Upper lobe of right lung (tissue), 1 donor: ENCODE measurements at places on chromosomes 6 and 20.
A peak's percentile ranks its signal among the peaks of the same experiment; 100 is the strongest.

- H3K27ac ChIP-seq = no peak overlapping the region
- no peak for DNase-seq
- no peaks in the 10 kb centered on the region for H3K36me3 ChIP-seq
- H3K27me3 ChIP-seq = no peaks in the 10 kb centered on the region
- peaks cover 18% of the 10 kb centered on the region for H3K4me1 ChIP-seq
- no peak overlapping the region for H3K4me3 ChIP-seq
These were observed 32.4 kb upstream of the ADTRP start for GRCh38 chr6:11810854-11811643.

GRCh38 chr6:41551086-41551700 lies 5.0 kb downstream of the FOXP4 start:
- peaks cover 26% of the 10 kb centered on the region for H3K4me1 ChIP-seq
- H3K36me3 ChIP-seq = no peaks in the 10 kb centered on the region
- no peaks in the 10 kb centered on the region for H3K27me3 ChIP-seq
- no peak for DNase-seq

GRCh38 chr6:26215585-26216358 lies 128.5 kb downstream of the HFE start:
- H3K4me1 ChIP-seq = no peaks in the 10 kb centered on the region
- H3K4me3 ChIP-seq = peak overlapping the region; percentile 44
- DNase-seq = no peak

DNA sequence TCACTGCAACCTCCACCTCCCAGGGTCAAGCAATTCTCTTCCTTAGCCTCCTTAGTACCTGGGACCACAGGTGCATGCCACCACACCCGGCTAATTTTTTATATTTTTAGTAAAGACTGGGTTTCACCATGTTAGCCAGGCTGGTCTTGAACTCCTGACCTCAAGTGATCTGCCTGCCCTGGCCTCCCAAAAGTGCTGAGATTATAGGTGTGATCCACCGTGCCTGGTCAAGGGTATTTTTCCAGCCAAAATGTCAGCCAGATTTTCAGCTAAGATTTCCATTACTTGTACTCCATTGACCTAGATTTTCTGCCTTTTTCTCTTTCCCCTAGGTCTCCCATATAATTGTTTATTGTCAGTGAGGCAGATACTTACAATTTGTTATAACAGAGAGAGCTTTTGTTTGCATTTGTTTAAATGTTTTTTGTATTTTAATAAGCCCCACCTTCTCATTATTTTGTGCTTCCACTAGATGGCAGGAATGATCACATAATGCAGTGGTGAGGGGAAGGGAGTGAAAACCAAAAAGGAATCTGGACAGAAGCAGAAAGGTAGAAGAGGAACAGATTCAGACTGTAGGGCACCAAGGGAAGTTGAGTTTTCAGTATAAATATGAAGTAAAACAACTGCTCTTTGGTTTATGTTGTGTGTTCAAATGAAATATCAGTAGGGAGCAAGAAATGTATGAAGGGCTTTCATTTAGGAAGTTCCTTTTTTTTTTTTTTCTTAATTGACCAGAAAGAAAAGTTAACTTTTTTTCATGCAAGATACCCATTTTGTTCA lies 29.7 kb downstream of the RPF2 start:
- H3K4me1 ChIP-seq = no peaks in the 10 kb centered on the region
- H3K27ac ChIP-seq = no peak overlapping the region
- H3K27me3 ChIP-seq = no peaks in the 10 kb centered on the region
- H3K4me3 ChIP-seq = no peak overlapping the region
- DNase-seq = no peak
- peaks cover 69% of the 10 kb centered on the region for H3K36me3 ChIP-seq

- H3K4me3 ChIP-seq = no peak overlapping the region
- no peaks in the 10 kb centered on the region for H3K27me3 ChIP-seq
- peaks cover 5% of the 10 kb centered on the region for H3K4me1 ChIP-seq
- H3K36me3 ChIP-seq = no peaks in the 10 kb centered on the region
These were observed 4.7 kb upstream of the SPAG4 start for GRCh38 chr20:35610833-35611427.

- H3K4me3 ChIP-seq = no peak overlapping the region
- H3K27ac ChIP-seq = no peak overlapping the region
- H3K4me1 ChIP-seq = no peaks in the 10 kb centered on the region
- no peaks in the 10 kb centered on the region for H3K36me3 ChIP-seq
- H3K27me3 ChIP-seq = no peaks in the 10 kb centered on the region
These were observed 45.2 kb downstream of the THEMIS start for GRCh38 chr6:127855542-127856159.

DNA sequence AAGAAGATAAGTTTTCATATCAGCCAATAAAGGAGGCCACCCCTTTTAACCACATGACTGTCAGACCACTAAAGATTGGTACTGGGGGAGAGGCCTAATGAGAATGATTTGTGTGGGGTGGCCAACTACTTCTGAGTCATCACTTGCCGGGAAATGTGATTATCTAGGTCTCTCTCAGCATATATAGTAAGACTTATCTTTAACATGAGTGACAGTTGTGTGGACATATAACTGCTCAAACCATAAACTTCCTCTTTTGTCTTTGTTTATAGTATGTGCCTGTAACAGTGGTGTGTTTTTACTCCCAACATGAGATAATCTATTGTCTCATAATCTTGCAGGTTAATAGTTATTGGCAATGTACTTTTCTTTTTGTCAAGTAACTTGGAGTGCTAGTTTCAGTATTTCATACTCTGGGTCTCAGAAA lies 312.4 kb downstream of the CDKAL1 start:
- H3K4me1 ChIP-seq = no peaks in the 10 kb centered on the region
- no peak overlapping the region for H3K27ac ChIP-seq
- no peaks in the 10 kb centered on the region for H3K27me3 ChIP-seq
- H3K4me3 ChIP-seq = no peak overlapping the region
- DNase-seq = no peak

DNA sequence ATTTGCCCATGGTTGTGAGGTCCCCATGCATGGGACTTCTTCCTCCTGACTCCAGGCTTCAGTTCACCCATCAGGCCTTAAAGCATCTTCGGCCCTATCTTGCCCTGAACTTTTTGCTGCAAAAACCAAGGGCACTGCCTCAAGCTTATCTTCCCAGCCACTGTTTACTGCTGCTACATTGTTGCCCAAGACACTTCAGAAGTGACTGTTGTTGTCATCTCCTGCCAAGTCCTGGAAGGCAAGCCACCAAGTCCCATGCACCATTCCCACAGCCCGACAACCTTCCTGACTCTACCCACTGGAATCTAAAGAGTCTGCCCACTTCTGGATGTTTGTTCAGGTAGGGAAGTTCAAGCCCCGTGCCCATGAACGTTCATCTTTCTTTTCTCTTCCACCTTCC lies 12.4 kb downstream of the BANF2 start:
- no peak overlapping the region for H3K27ac ChIP-seq
- no peaks in the 10 kb centered on the region for H3K27me3 ChIP-seq

DNA sequence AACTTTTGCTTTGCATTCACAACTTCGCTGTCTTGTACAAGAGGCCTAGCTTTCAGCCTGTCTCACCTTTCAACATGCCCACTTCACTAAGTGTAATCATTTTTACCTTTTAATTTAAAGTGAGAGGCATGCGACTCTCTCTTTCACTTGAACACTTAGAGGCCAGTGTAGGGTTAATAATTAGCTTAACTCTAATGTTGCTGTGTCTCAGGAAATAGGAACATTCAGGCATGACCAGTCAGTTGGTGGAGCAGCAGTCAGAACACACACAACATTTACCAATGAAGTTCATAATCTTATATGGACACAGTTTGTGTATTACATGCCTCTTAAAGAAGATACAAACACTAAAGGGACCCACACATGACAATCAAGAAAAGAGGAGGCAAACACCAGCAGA lies 47.6 kb downstream of the HTR1B start:
- H3K36me3 ChIP-seq = no peaks in the 10 kb centered on the region
- H3K4me3 ChIP-seq = no peak overlapping the region
- no peaks in the 10 kb centered on the region for H3K4me1 ChIP-seq
- H3K27me3 ChIP-seq = no peaks in the 10 kb centered on the region
- no peak for DNase-seq

DNA sequence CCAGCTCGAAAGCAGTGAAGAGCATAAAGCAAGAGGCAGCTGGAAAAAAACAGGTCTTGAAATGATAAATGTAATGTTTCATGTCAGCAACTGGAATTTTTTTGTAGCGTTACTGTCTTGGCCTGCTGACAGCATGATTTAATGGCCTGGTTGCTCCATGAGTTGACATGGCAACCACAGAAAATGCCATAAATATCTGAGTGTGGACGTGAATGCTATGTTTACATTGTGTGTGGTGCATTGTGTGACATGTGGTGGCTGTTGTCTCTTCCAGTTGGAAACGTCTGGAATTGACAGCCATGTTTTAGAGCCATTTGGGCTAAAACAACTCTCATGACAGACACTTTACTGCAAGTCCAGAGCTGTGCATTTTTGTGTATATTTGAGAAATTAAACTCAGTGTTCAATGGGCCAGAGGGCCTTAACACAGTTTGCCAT lies 170.0 kb downstream of the FOXA2 start:
- no peak for DNase-seq
- H3K4me1 ChIP-seq = no peaks in the 10 kb centered on the region
- no peak overlapping the region for H3K27ac ChIP-seq
- no peaks in the 10 kb centered on the region for H3K27me3 ChIP-seq
- no peak overlapping the region for H3K4me3 ChIP-seq
- no peaks in the 10 kb centered on the region for H3K36me3 ChIP-seq

GRCh38 chr6:32941214-32941768 lies 463 bp upstream of the HLA-DMB start:
- peak overlapping the region; percentile 89 for H3K27ac ChIP-seq
- peaks cover 39% of the 10 kb centered on the region for H3K4me1 ChIP-seq
- H3K27me3 ChIP-seq = no peaks in the 10 kb centered on the region
- no peak for DNase-seq
- peak overlapping the region; percentile 1 for H3K4me3 ChIP-seq

DNA sequence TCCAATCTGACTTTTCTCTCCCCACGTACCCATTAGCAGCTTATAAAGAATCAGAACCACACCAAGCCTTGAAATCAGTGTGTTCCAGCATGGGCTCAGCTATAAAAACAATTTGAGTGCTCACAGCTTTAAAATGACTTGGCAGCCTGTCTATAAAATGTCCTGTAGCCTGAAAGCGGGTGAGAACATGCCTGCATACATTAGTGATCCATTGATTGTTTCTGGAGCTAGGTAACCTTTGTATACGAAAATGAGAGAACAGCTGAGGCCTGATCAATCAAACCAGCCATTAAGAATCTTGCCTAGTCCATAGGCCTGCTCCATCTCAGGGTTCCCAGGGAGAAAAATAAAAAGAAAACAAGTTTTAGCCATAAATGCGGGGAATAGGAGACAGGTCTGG lies 245.8 kb upstream of the SULF2 start:
- no peak overlapping the region for H3K27ac ChIP-seq
- no peaks in the 10 kb centered on the region for H3K36me3 ChIP-seq
- H3K27me3 ChIP-seq = no peaks in the 10 kb centered on the region
- no peaks in the 10 kb centered on the region for H3K4me1 ChIP-seq
- no peak for DNase-seq

GRCh38 chr20:52416953-52417352 lies 225.4 kb upstream of the ZFP64 start:
- H3K36me3 ChIP-seq = no peaks in the 10 kb centered on the region
- no peak overlapping the region for H3K27ac ChIP-seq
- H3K4me3 ChIP-seq = no peak overlapping the region

GRCh38 chr6:33192105-33192646 lies at the start of gene COL11A2:
Gene COL11A2 (minus strand): TSS chr6:33192467. CDS start chr6:33192240, 227 bp downstream.
- peaks cover 14% of the 10 kb centered on the region for H3K4me1 ChIP-seq
- peaks cover 32% of the 10 kb centered on the region for H3K36me3 ChIP-seq
- H3K27ac ChIP-seq = no peak within 1 kb of the TSS
- H3K4me3 ChIP-seq = peak within 1 kb of the TSS; percentile 40
- peaks cover 19% of the 10 kb centered on the region for H3K27me3 ChIP-seq

- H3K4me1 ChIP-seq = peaks cover 15% of the 10 kb centered on the region
- no peaks in the 10 kb centered on the region for H3K36me3 ChIP-seq
- DNase-seq = no peak
These were observed 153.3 kb downstream of the SCML4 start for GRCh38 chr6:107670792-107671199.

GRCh38 chr6:41455410-41455809 lies 90.8 kb upstream of the FOXP4 start:
- no peaks in the 10 kb centered on the region for H3K36me3 ChIP-seq
- no peaks in the 10 kb centered on the region for H3K4me1 ChIP-seq
- DNase-seq = no peak
- H3K27ac ChIP-seq = no peak overlapping the region
- H3K27me3 ChIP-seq = no peaks in the 10 kb centered on the region
- H3K4me3 ChIP-seq = no peak overlapping the region

- no peaks in the 10 kb centered on the region for H3K4me1 ChIP-seq
- H3K27me3 ChIP-seq = no peaks in the 10 kb centered on the region
- H3K36me3 ChIP-seq = no peaks in the 10 kb centered on the region
- no peak for DNase-seq
- no peak overlapping the region for H3K27ac ChIP-seq
- H3K4me3 ChIP-seq = no peak overlapping the region
These were observed 288.4 kb upstream of the JARID2 start for GRCh38 chr6:14957355-14958059.

DNA sequence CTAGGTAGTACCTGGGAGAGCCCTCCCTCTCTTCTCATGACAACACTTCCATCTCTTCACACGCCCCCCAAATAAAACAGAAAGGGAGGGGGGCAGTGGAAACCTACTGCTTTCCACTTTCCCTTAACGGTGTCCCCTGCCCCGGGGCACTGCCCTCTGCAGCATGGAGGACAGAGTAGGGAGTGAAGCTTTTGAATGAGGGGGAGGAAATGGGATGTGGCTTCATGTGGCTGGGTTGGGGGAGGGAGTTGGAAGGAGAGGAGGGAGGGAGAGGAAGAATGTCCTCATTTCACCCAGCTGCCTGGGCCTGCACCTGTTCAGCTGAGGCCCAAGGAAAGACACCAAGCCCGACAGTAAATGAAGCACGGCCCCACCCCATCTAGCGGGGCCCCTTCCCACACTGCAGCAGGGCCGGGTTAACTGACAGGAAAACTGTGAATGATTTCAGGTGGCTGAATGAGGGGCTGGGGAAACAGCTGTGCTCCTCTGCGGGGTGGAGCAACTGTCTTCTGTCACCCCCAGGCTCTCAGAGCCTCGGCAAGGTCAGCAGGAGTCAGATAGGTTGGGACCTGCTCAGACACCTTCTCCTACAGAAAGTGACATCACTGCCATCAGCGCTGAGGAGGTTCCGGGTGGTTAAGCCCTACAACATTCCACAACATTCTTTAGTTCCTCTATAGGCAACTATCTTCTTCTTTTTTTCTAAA lies 40.0 kb upstream of the TAF8 start:
- H3K4me1 ChIP-seq = peaks cover 44% of the 10 kb centered on the region
- H3K36me3 ChIP-seq = no peaks in the 10 kb centered on the region
- no peaks in the 10 kb centered on the region for H3K27me3 ChIP-seq
- DNase-seq = peak; percentile 45
- peak overlapping the region; percentile 7 for H3K27ac ChIP-seq
- no peak overlapping the region for H3K4me3 ChIP-seq

- H3K27ac ChIP-seq = no peak overlapping the region
- no peaks in the 10 kb centered on the region for H3K4me1 ChIP-seq
- H3K4me3 ChIP-seq = no peak overlapping the region
- no peaks in the 10 kb centered on the region for H3K27me3 ChIP-seq
- no peak for DNase-seq
These were observed 716.5 kb upstream of the MAP3K7 start for GRCh38 chr6:91303326-91303725.
